Smooth muscle cell of trachea (primary cell): ENCODE measurements at places on chromosomes 12 and 14. TPM values are rescaled to one million over a fixed set of nuclear protein-coding genes. Genes with fewer than 3 reads are reported as not detected.

The NRL gene
- total RNA-seq: 0.83 and 0.87 TPM in 2 replicates

The BHLHE41 gene
- 0.87 and 3.1 TPM in 2 replicates for total RNA-seq

The SPIC gene
- not detected in 2 replicates for total RNA-seq

The SPPL3 gene
- 6.6 and 12.4 TPM in 2 replicates for total RNA-seq

The LTBP2 gene
- total RNA-seq: 165 and 248 TPM in 2 replicates

The WNT5B gene
- 158 and 206 TPM in 2 replicates for total RNA-seq

The VRK1 gene
- total RNA-seq: 18.2 and 38.4 TPM in 2 replicates

The ASCL1 gene
- total RNA-seq: not detected in 2 replicates

The FOXN4 gene
- total RNA-seq: not detected in 2 replicates

The DNAH10 gene
- total RNA-seq: 0.15 and 0.17 TPM in 2 replicates

The LYZ gene
- not detected in 2 replicates for total RNA-seq

The MMP17 gene
- 11.2 and 26.1 TPM in 2 replicates for total RNA-seq

The HOXC12 gene
- total RNA-seq: not detected in 2 replicates

The MEG3 gene
- 164 and 360 TPM in 2 replicates for total RNA-seq

The NEUROD4 gene
- not detected in 2 replicates for total RNA-seq

The CLEC4C gene
- not detected in 2 replicates for total RNA-seq

The FOXM1 gene
- 2.8 and 22.5 TPM in 2 replicates for total RNA-seq

The RSRC2 gene
- 25.0 and 52.5 TPM in 2 replicates for total RNA-seq

The AQP6 gene
- total RNA-seq: not detected in 2 replicates

The ABHD4 gene
- 26.6 and 35.7 TPM in 2 replicates for total RNA-seq

The ADCY6 gene
- 44.5 and 72.6 TPM in 2 replicates for total RNA-seq

The PHC1 gene
- total RNA-seq: 14.3 and 20.7 TPM in 2 replicates

The GLIPR1L2 gene
- 1.3 TPM in 2 replicates for total RNA-seq

The RTL1 gene
- under 0.01 TPM in 1 of 2 replicates, not detected in the other for total RNA-seq

The LRTM2 gene
- total RNA-seq: not detected in 2 replicates

The NOVA1 gene
- 7.9 and 20.8 TPM in 2 replicates for total RNA-seq

The TSHR gene
- total RNA-seq: 0.33 TPM in 1 of 2 replicates, not detected in the other

The DIO3 gene
- not detected in 2 replicates for total RNA-seq

The TAMALIN gene
- 15.9 and 19.8 TPM in 2 replicates for total RNA-seq

The NCAPD2 gene
- total RNA-seq: 38.5 and 101 TPM in 2 replicates

The KRT78 gene
- total RNA-seq: not detected in 2 replicates

The RHEBL1 gene
- total RNA-seq: 0.15 TPM in 1 of 2 replicates, not detected in the other

The C12orf50 gene
- 0.17 TPM in 1 of 2 replicates, not detected in the other for total RNA-seq

The SIRT4 gene
- total RNA-seq: 1.8 and 1.9 TPM in 2 replicates

The HCAR1 gene
- total RNA-seq: 0.50 and 0.87 TPM in 2 replicates

The CD63 gene
- total RNA-seq: 2,880 and 3,412 TPM in 2 replicates

The KERA gene
- not detected in 2 replicates for total RNA-seq

The TDRD9 gene
- total RNA-seq: 0.29 and 0.33 TPM in 2 replicates

The BLTP3B gene
- total RNA-seq: 45.5 and 47.6 TPM in 2 replicates

The KCNJ8 gene
- total RNA-seq: 7.3 and 10.6 TPM in 2 replicates

The CATSPERB gene
- not detected in 2 replicates for total RNA-seq

The DIO2 gene
- total RNA-seq: 6.0 and 16.1 TPM in 2 replicates

The FMNL3 gene
- 22.5 and 29.3 TPM in 2 replicates for total RNA-seq

The EPS8 gene
- 69.0 and 83.3 TPM in 2 replicates for total RNA-seq

The RNASE4 gene
- total RNA-seq: 26.6 and 29.3 TPM in 2 replicates

The MIP gene
- total RNA-seq: not detected in 2 replicates

The KRT74 gene
- total RNA-seq: not detected in 2 replicates

The CIROP gene
- total RNA-seq: 1.7 TPM in 2 replicates

The CSRP2 gene
- total RNA-seq: 6.0 and 10.8 TPM in 2 replicates

The AGAP2 gene
- total RNA-seq: 0.15 and 0.50 TPM in 2 replicates

The GLIPR1L1 gene
- total RNA-seq: 1.0 TPM in 1 of 2 replicates, not detected in the other

The MYF5 gene
- not detected in 2 replicates for total RNA-seq
